ENCODE measurements at places on chromosomes 12 and 14.

DNA sequence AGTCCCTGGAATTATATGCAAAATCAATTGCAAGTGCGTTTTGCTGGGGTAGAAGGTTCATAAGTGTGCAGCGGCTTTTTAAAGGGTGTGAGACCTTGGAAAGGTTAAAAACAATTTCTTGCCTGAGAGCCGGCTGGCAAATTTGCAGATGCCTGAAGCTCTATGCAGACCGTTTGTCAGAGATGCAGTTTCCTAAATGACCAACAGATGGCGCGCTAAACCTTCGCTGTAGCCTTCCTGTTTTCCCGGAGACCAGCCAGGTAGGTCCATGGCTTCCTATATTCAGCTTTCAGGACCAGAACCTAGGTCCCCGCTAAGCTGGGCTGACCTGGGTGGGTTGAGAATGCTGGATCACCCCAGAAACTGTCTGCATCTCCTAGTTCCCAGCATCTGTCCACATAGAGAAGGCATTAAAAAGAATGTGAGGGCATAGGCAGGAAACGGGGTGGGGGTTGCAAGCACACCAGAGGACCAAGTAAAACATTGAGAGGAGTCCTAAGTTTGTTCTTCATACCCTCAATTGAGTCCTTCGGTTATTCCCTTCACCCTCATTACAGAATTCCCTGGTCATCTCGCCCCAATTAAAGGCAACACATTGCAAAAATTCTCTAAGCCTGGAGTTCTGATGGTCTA lies 5.7 kb upstream of the NOS1 start:
- peak; percentile 93 for DNase-seq

GRCh38 chr12:49825360-49825970 lies 2.7 kb downstream of the NCKAP5L start:
- DNase-seq: no peak

DNA sequence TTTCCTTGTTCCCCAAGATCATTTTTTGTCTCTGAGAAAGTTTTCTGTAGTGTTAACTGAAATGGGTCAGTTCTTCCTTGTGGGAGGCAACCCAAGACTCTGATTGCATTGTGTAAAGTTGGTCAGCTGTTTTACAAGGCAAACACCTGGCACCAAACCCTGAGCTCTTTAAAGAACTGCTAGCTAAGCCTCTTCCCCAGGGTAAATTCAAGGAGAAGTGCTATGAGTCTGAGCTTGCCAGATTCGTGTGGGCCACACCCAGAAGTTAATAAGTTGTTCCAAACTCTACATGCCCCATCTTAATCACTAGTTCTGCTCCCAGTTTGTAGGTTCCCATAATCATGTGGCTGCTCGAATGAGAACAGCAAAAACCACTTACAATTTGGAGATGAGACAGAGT lies 214.5 kb downstream of the BTG1 start:
- DNase-seq: no peak

- DNase-seq: no peak
Observed at GRCh38 chr14:56846970-56847930, 37.0 kb upstream of the OTX2 start.

DNA sequence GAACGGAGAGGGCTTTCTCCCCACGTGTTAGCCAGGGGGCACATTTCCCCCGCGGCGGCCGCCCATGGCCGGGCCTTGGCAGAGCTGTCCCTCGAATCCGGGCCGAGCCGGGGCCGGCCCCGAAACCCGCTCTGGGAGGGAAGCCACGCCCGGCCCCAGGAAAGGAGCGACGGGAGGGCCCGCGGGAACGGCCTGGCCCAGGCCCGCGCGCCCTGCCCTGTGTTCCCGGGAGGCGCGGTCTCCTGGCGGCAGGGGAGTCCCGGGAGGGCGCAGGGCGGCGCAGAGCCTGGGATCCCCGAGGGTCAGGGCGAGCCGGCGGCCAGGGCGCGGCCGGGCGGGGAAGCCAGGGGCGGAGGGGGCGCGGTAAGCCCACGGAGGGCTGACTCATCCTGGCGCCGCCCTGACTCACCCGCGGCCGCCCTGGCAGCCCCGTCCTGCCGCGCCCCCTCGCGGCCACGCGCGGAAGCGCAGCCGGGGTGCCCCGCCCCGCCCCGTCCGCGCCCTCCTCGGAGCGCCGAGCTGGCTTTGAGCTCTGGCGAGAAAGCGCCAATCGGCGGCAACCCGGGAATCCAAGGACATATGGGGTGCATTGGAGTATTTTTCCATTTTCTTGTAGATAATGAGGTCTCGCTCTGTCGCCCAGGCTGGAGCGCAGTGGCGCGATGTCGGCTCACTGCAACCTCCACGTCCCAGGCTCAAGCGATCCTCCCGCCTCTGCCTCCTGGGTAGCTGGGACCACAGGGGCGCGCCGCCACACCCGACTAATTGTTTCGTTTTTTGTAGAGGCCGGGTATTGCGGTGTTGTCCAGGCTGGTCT lies 31.8 kb upstream of the PLEKHG6 start:
- DNase-seq: peak; percentile 38

DNA sequence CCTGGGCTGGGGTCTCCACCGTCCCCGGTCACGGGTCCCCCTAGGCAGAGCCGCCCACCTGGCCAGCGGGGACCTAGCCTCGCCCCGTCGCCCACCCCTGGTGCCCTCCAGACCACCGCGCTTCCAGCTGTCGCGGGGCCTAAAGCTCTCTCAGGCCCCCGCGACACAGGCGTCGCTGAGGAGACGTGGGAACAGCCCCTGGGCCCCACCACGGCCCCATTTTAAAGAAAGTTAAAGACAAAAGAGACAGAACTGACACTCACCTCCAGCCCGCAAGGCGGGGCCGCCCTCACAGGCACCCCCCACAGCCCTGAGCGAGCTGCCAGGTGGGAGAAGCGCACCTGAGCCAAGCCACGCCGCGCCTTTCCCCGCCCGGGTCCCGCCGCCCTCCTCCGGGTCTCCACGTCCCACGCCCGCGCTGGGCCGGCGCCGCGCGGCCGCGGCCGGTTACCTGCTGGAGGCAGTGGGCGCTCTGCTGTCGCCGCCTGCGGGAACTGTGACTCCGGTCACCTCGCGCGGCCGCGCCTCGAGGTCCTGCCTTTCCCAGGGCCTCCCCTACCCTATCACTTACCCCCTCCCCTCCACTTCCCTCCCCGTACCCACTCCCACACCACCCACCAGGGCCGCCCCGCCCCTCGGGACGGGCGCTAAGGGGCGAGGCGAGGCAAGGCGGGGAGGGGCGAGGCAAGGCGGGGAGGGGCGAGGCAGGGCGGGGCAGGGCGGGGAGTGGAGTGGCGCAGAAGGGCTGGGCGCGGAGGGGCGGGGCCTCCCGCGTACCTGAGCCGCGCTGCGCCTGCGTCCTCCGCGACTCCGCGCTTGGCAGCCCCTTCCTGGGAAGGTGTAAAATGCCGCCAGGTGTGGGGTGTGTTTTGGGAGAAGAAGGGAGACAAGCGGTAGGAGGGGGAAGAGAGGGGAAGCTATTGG lies 31.2 kb downstream of the TC2N start:
- no peak for DNase-seq

DNA sequence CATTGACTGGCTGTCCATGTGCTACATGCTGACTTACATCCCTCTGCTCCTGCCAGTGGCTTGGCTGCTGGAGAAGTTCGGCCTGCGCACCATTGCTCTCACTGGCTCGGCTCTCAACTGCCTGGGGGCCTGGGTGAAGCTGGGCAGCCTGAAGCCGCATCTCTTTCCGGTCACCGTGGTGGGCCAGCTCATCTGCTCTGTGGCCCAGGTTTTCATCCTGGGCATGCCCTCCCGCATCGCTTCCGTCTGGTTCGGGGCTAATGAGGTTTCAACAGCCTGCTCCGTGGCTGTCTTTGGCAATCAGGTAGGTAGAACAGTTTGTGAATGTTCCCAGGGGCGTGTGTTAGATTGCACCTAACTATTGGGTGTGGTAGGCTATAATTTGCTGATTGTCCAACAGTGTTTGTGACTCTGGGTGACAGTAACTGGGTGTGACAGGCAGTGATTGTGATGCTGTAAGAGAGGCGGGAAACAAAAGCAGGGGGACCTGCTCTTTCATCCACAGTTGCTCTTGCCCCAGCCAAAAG lies 981 bp downstream of the FLVCR2 start:
- no peak for DNase-seq

GRCh38 chr14:56894591-56894991 lies 84.3 kb upstream of the OTX2 start:
- DNase-seq: no peak

DNA sequence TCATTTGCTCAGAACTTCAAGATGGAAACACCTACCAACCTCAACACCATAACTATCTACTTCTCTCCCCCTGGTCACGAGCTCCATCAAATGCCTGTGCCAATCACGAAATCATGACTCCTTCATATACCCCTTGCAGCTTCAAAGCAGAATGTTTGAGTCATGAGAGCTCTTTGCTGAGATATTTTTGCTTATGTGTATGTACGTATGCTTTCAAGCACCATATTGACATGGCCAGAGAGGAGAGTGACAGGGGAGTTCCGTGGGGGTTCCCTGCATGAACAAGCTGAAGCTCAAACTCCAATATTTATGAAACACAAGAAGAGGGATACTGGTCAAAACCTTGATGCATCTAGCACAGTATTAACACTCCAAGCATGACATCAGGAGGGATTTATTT lies 374.4 kb downstream of the DPF3 start:
- no peak for DNase-seq

GRCh38 chr12:94616203-94616729 lies 34.1 kb downstream of the TMCC3 start:
- peak; percentile 30 for DNase-seq

GRCh38 chr14:91021115-91021514 lies 39.3 kb downstream of the RPS6KA5 start:
- no peak for DNase-seq

DNA sequence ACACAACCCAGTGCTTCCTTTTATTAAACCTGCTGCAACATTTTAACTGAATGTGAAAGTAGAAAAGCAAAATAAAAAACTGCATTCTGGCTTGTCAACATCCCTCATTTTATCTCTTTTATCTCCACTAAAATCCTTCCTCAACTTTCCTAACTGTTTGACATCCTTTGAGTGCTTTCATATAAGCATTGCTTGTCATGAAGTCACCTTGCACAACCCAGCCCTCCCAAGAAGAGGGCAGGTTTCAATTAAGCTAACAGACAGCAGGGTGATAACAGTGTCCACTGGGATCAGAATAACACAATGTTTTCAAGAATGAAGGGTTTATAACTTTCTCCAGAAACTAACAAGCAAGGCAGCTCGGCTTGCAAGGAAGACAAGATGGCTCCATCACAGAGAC lies 16.3 kb upstream of the TSPAN8 start:
- DNase-seq: no peak

DNA sequence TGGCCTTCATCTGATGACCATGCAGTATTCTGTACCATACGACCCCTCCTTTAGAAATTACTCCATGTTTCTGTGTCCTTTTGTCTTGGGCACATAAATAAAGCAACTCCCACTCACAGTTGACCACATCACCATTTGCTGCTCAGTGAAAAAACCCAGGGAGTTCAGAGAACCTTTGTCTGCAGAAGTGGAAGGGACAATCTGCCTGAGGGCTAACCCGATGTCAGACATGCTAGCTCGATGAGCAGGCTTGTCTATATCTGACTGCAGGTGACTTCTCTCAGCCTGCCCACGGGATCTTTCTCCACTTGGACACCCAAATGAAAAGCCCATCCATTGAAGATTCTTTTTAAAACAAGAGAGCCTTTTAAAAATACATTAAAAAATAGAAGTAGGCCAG lies 45.7 kb upstream of the GRIP1 start:
- no peak for DNase-seq

DNA sequence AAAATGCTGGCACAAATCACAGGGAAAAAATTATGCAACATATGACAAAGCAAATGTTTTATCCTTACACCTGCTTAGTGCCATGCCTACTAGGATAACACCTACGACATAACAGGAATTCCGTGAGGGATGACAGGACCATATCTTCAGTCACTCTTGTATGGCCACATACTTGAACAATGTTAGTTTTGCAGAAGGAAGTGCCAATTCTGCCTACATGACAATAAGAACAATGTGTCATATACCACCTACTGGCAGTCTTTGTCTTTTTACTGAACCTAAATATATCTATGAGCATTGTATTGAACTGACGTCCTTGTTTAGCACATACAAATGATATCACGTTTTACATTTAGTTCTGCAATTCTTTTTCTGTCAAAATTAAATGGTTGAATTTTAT lies 234.0 kb downstream of the ADAMTS20 start:
- DNase-seq: no peak

DNA sequence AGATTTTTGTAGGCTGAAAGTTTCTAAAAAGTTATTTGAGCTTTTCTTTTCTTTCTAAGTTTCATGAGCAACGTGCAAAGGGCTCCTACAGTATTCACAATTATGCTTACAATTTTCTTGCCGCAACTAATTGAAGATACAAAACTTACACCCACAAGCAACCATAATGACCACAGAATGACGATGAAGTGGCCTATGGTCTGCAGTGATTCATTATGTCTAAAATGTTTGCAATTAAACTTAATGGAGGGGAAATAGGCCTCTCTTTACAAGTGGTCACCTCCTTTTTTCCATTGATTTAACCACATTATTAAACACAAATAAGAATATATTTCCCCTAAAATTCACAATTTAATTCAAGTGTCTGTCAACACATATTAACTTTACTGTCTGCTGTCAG lies 732.6 kb upstream of the FLRT2 start:
- DNase-seq: no peak

GRCh38 chr14:44780989-44781388 lies 180.8 kb downstream of the KLHL28 start:
- no peak for DNase-seq

- DNase-seq: no peak
Observed at GRCh38 chr12:4433745-4434058, 11.9 kb downstream of the FGF6 start.

DNA sequence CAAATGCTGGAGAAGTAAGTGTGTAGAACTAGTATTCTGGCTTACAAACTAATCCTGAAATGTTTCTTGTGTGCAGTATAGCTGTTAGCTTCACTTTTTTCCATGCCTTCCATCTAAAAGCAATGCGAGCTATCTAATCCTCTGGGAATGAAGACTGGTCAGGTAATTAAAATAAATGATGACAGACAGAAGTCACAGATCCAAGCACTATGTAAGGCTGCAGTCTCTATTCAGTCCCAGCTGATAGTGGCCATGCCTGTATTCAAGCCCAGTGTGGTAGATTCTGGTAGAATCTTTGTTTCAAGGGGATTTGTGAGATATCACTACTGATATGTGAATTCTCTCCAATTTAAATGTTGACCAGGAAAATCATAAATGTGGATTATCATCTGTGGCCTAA lies 637.2 kb downstream of the TMTC2 start:
- no peak for DNase-seq

DNA sequence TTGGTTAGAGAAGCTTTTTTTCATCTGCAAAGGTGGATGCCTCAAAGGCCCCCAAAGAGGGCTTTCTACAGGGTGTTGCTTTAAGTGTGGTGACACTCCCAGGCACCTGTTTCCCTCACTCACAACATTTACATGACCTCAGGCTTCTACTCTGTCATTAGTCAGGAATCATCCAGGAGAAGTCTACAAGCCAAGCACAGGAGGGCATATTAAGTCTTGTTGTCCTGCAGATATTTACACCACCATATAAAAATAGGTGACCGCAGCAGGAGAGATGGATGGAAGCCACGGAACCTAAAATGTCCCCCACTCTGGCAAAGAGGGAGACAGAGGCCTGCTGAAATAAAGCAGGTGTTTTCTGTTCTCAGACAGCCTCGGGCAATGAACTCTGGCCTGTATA lies 7.5 kb upstream of the DPF3 start:
- DNase-seq: no peak

GRCh38 chr12:26384536-26384935 lies 189.2 kb downstream of the SSPN start:
- DNase-seq: no peak
